Hair follicle dermal papilla cell (primary cell): ENCODE measurements at places on chromosomes 7 and 10. TPM values are rescaled to one million over a fixed set of nuclear protein-coding genes. Genes with fewer than 3 reads are reported as not detected.

SYPL1 gene
- 34.7 and 39.8 TPM in 2 replicates for total RNA-seq

SPDYE11 gene
- total RNA-seq, result not detected in 2 replicates

SCIN gene
- total RNA-seq, result 0.85 and 1.1 TPM in 2 replicates

SYCE1 gene
- 0.12 TPM in 1 of 2 replicates, not detected in the other for total RNA-seq

CCL24 gene
- total RNA-seq, result not detected in 2 replicates

STMP1 gene
- 13.4 and 13.5 TPM in 2 replicates for total RNA-seq

DLG5 gene
- total RNA-seq, result 39.7 and 54.2 TPM in 2 replicates
